ENCODE measurements at places on chromosomes 3 and 15.

- DNase-seq = no peak
These were observed 63.4 kb downstream of the CYFIP1 start for GRCh38 chr15:22916606-22917350.

DNA sequence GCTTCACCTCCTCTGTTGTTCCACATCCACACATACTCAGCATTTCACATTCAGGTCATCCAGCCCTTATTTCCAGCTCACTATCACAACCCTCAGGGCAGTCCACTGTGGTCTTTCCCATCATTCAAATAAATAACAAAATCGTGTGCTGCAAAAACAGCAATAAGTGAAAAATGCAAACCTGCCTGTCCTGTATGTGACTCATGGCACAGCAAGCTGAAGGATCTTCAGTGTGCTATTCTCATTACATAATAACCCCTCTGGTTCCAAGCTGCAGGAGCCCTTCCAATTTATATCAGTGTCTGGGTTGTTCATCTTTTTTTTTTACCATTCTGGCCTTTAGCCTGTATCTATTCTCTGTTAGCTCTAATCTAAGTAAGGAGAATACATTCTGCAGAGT lies 185.3 kb upstream of the UBE2E2 start:
- DNase-seq = no peak

- DNase-seq = no peak
These were observed 28.5 kb downstream of the LRRC28 start for GRCh38 chr15:99279827-99280226.

DNA sequence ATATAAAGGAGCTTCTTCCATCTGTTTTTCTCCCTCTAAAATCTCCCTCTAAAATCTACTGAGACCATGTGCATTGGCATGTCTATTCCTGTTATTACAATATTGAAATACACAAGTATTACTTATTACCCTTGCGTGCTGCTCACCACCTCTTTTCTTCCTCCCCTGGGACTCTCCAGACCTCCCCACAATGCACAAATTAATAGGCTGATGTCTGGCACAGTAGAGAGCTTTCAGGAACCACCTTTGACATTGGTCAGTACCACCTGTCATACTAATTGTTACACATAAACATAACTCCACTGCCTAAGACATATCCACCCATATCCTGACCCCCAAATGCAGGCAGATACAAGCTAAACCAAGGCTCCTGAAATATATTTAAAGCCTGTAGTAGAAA lies 722.6 kb downstream of the FHIT start:
- DNase-seq = no peak

GRCh38 chr3:194134231-194134756 lies 1.7 kb upstream of the HES1 start:
- no peak for DNase-seq

DNA sequence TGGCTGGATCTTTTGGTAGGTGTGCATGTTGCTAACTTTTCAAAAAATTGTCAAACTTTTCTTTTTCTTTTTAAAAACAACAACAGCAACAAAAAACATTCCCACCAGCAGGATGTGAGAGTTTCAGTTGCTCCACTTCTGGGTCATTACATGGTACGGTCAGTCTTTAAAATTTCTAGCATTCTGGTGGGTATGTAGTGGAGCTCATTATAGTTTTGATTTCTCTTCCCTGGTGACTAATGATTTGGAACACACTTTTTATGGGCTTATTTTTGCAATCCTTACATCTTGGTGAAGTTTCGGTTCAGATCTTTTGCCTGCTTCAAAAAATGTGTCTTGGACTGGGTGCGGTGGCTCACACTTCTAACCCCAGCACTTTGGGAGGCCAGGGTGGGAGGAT lies 19.3 kb downstream of the ATP1B3 start:
- no peak for DNase-seq

DNA sequence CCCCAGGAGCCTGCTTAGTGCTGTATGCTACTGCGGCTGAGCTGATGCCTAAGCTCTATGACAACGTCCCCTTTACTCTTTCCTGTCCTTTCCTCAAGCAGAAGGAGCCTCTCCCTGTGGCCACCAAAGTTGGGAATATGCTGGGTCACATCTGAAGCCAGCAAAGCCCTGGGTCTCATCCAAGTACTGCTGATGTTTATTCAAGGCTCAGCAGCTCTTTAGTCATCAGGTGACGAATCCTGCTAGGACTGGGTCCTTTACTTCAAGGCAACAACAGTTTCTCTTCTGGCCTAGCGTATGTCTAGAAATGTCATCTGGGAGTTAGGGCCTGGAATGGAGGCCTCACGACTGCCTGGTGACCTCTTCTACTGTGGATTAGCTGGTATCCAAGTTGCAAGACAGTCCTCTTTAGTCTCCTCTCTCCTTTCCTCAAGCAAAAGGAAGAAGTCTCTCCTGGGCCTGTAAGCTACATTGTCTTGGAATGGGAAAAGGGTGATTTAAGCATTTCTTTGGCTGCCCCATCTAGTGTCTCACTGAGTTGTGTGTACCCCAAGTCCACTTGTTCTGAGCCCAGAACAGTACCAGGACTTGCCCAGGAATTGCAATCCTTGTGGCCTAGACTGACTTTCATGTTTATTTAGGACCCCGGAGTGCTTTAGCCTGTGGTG lies 63.9 kb downstream of the TNFAIP8L3 start:
- no peak for DNase-seq

- DNase-seq = no peak
These were observed 157.6 kb downstream of the ATP10A start for GRCh38 chr15:25705433-25706115.

DNA sequence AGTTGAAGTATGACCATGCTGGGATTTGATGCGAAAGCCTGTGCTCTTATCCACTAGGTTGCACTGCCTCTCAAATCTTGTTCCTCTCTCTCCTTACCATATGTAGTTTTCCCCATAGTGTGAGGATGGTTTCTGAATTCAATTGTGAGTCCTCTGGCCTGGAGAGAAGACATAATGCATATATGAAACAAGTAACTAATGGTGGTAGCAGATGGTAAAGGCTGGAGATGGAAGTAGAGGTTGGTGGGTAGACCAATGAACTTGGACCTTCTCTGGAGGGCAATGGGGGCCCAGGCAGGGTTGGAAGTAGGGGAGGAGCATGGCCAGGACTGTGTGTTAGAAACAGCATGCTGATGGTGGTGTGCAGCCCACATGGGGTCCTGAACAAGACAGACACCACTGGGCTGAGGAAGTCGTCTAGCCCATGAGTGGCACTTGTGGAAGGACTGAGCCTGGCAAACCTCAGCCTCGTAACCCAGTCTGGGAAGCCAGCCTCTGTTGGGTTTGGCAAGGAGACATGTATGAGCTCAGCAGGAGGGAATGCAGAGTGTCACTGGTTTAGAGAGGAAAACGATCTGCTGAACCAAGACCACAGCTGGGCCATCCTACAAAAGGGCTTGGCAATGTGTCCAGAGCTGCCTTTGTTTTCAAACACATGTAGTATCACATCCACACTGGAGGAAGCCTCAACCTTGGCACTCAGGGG lies 18.5 kb upstream of the LMCD1 start:
- DNase-seq = no peak

- no peak for DNase-seq
These were observed 14.8 kb upstream of the SKIC8 start for GRCh38 chr15:78314181-78314581.

- DNase-seq = no peak
These were observed 1.0 kb downstream of the OGG1 start for GRCh38 chr3:9750556-9751411.

DNA sequence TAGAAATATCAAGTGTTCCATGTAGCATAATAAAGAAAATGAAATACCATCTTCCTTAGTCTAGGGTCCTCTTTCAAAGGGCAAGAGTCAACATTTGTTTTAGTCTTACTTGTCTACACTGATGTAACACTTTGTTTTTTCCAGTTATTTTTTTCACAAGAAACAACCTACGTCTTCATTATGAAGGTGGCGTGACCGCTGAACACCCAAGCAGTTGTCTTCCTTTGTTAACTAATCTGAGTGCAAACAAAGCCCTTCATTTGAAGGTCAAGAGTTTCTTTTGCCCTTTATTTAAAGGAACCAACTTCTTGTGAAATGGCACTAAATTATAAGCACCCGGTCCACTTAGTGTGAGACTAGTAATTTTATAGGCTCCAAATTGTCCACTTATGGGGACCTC lies 73.2 kb downstream of the CD47 start:
- DNase-seq = no peak

DNA sequence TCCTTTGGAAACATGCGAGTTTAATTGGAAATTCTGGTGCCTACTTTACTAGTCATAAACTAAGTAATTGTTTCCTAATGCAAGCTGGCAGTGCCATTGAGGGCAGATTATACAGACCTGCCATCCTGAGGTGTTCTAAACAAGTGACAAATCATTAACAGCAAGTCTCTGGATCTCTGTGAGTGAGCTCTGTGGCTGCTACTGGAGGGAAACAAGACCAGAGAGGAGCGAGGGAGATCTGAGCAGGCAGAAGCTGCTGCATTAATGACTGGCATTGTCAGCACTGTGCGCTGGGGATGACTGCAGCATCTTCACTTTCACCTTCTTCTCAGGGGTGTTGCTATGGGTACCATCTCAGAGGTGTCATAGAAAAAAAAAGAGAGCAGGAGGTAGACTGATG lies 308.4 kb upstream of the DPH6 start:
- no peak for DNase-seq

GRCh38 chr3:28206479-28206878 lies 34.9 kb upstream of the CMC1 start:
- DNase-seq = no peak

DNA sequence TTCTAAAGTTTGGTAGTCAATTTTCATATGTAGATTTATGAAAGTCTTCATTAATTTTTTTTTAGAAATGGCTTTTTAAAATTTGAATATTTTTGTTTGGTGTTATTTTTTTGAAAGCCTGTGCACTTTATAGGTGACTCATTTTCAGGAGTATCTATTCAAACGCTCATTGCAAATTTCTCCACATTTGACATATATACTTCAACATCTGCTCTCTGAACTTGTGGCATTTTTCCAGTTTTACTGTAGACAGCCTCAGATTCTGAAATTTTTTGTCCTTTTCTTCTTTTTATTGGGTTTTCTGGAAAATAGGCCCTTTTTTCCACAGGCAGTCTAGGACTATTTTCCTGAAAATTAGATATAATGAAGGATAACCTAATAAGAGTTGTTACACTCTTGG lies 396.6 kb downstream of the RBMS3 start:
- DNase-seq = no peak

GRCh38 chr3:152558386-152558785 lies 276.5 kb upstream of the P2RY1 start:
- DNase-seq = no peak

DNA sequence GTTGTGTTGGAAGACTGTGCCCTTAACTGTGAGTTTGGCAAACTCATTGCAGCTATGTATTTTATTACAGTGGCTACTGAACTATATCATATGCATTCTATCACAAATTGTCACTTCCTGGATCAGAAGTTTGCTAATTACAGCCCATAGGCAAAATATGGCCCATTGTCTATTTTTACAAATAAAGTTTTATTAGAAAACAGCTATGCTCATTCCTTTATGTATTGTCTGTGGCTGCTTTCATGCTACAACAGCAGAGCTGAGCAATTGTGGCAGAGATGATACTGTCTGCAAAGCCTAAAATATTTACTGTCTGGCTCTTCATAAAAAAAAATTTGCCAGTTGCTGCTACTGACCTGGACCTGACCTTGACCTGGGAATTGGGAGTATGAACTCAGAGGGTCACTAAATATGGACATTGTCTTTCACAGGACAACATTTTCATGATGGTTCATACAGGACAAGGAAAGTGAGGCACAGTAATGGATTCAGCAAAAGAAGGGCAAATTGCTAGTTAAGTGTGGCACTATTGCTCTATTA lies 316.9 kb downstream of the ZNF621 start:
- DNase-seq = no peak

DNA sequence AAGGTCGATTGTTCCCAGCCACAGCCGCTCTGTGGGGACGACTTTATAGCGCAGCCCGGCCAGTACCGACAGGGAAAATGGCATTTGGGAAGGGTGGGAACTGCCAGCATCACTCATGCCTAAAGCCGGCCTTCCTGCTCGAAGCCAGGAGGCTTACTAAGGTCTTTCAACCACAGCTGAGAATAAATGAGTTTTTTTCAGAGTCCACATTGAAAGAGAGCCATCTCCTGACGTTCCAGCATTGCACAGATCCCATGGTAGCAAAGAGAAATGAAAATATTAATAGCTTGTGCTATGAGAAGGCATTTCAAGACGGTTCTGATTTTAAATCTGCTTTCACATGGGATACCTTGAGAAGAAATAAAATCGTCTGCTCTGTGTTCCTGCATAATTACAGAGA lies 230.2 kb upstream of the IGF1R start:
- DNase-seq = no peak

GRCh38 chr3:122619040-122619439 lies 41.6 kb downstream of the PARP15 start:
- no peak for DNase-seq

- no peak for DNase-seq
These were observed 357.0 kb upstream of the SEMA6D start for GRCh38 chr15:47360305-47360704.

DNA sequence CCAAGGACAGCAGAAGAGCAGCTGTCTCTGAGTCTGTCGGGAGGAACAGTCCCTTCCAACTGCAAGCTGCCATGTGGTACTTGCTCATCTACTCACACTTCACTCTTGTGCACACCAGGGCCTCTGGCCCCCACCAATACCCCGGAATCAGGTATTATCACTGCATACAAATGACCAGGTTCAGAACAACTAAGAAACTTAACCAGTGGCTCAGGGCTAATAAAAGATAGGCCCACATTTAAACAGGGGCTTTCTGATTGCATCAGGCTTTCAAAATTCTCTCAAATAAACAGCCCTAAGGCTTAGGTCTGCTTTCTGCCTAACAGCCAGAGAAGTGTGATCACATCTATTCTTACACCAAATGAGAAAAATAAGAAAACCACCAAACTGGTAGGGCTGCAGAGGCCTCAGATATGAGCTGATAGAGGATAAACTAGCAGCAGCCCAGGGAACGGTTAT lies 20.7 kb downstream of the CCDC12 start:
- no peak for DNase-seq

All from activated T-helper 1 cell treated with anti-CD3 and anti-CD28 coated beads, Interleukin-2, amount 50 U/mL, for 16 hours (primary cell).